ENCODE measurements at places on chromosomes 7 and 10.

- no peak for DNase-seq
Measured at GRCh38 chr10:116170815-116171250, 102.2 kb downstream of the GFRA1 start.

GRCh38 chr10:21531164-21531563 lies 2.9 kb upstream of the MLLT10 start:
- DNase-seq, result no peak

DNA sequence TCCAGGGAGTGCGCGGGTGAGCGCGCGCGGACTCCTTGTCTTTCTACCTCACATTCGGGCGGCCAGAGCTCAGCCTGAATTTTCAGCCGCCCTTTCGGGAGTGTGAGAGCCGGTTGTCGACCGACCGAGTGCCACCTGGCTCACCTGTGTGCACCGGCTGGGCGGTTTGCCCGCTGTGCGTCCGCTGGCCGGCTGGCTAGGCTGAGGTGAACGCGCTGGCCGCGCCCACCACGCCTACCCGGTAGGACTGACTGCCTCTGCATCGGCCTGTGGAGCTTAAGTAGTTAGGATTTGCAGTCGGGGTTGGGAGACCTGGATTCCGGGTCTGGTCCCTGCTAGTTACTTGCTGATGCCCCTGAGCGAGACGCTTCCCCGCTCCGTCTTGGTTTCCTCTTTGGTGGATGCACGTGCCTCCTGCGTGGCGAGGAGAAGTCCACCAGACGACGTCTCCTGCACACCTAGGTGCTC lies 553 bp downstream of the TSPAN15 start:
- DNase-seq, result peak; percentile 47

DNA sequence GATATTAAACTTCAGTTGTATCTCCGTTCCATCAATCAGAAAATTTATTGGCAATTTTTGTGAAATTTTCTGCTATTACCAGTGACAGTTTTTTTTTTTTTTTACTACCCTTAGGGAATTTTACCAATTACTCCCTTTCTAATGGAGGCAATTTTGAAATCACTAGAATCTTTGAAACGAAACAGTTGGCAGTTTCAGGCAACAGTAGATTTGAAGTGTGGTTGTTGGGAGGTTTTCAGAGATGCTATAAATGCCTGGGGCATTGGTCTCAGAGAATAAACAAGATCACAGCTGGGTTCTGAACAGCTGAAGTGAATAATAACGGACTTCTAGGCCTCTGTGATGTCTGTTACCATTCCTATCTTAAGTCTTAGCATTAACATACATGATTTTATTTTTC lies 535.9 kb upstream of the POT1 start:
- no peak for DNase-seq

GRCh38 chr10:49518982-49519578 lies 19.8 kb downstream of the ERCC6 start:
- no peak for DNase-seq

DNA sequence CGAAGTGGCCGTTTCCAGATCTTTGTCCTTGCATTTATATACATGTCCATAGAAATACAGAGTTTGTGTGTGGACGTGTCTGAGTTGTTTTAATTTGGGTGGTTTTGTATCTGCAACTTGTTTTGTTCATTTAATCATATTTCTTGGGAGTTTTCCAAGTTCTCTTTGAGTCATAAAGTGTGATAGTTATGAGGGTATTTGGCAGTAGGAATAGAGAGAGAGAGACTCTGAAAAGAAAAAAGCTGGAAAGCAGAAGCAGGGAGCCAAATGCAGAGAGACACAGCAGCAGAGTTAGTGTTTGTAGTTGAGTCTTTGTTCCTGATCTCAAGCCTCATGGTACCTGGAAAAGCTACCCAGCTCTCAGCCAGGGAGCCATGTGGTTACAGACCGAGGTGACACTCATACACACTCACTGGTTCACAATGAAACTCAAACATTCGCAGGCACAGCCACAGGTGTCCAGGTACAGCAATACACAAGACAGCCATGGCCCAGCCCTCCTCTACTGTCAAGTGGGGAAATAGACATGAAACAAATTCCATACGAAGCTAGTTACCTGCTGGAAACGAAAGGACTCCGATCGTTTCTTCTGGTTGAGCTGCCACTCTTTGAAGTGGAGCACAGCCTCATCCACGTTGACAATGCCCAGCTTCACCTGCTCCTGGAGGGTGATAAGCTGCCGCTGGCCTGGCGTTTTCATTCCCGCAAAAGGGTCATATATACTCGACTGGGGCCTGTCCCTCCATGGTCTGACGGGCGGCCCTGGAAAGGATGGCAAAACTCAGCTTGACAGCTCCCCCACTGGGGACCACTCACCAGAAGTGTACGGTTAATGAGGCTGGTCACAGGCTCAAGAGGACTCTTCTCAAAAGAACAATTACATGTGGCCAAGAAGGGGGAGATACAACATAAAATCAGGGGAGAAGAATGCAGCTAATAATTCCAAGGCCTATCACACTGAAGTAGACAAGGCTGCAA lies 33.3 kb upstream of the TM9SF3 start:
- DNase-seq, result no peak

All from left ventricle myocardium superior (tissue), 1 donor.